T-cell (primary cell): ENCODE measurements at places on chromosomes 11 and 22. TPM values are rescaled to one million over a fixed set of nuclear protein-coding genes. Genes with fewer than 3 reads are reported as not detected.
A peak's percentile ranks its signal among the peaks of the same experiment; 100 is the strongest.

DNA sequence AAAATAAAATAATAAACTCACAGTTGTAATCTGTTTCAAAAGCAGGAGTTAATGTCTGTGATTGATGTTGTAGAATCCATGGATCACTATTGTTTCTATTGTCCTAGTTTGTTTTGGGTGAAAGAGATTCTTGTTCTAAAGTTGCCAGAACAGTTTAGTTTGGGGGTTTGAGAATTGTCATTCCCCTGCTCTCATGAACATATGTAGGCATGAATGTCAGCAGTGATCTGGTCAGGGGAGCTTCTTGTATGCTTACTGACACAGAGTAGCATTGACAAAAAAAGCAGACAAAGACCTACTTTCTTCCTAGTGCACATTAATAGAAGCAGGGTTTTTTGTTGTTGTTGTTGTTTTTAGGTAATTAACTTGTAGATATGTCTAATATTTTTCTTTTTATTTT lies 38.6 kb downstream of the ARHGAP1 start:
- DNase-seq: no peak

The PLAAT3 gene
- 4.3 TPM for total RNA-seq

- no peak for DNase-seq
Measured at GRCh38 chr11:30501744-30502143, 84.4 kb downstream of the MPPED2 start.

GRCh38 chr11:59426361-59427067 lies at the start of gene OR5A2:
Gene OR5A2, minus strand, starts transcription at chr11:59426413. Its CDS starts 3,460 bp downstream, at chr11:59422953.
- no peak for DNase-seq

The IRAG1 gene
- not detected for total RNA-seq

DNA sequence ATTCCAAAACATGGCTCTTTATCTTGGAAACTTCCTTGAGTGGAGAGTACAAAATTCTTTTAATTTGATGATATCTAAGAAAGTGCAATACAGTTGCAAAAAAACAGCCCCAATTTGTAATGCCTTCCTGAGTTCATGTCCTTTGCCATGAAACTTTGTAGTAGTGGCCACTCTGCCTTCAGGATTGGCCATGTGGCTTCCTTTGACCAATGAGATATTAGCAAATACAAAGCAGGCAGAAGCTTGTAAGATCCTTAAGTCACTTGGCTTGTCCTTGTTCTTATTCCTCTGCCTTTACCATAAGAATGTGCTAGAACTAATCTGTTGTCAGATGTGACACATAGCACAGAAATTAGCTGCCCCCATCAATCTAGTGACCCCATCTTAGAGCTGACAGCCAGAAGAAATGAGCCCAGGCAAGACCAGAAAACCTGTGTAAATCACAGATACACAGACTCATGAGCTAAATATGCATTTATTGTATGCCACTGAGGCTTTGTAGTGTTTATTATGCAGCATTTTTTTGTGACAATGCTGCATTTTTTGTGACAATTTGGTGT lies 29.8 kb upstream of the BLID start:
- DNase-seq: no peak

DNA sequence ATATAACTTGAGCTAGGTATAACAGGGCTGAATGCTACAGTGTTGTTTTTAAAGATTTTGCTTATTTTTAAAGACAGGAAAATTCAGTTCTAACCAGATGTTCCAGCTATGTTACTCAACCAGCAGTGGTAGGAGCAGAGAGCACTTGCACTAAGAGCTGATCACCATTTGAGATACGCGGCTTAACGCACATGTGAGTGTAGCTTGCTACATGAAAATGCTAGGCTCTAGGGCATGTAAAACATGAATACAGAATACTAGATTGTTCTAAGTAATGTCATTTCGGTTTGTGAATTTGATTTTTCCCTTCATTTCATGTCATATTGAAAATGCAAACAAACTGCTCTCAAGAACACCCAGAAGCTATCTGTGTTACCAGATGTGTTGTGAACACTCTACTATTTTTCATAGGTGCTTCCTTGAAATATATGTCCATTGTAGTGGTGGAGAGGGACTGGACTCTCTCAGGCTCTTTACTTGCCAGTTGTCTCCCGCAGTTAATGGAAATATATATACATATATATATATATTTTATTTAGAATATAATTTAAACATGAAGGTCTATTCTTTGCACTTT lies 10.8 kb upstream of the TECTA start:
- DNase-seq: no peak

GRCh38 chr22:48666620-48667019 lies 1161.1 kb downstream of the BRD1 start:
- no peak for DNase-seq

DNA sequence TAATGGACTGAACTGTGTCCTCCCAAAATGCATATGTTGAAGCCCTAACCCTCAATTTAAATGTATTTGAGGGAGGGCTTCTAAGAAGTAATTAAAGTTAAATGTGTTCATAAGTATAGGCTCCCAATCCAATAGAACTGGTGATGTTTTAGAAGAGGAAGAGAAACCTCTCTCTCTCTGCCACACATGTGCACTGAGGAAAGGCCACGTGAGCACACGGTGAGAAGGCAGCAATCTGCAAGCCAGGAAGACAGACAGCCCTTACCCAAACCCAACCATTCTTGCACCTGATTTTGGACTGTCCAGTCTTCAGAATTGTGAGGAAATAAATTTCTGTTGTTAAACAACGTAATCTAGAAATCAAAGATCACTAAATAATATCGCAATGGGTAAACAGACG lies 501.5 kb upstream of the ARHGAP42 start:
- no peak for DNase-seq

The TEX12 gene
- total RNA-seq: 0.70 TPM

GRCh38 chr11:16318320-16318719 lies 38.0 kb downstream of the SOX6 start:
- no peak for DNase-seq

- peak; percentile 60 for DNase-seq
Measured at GRCh38 chr22:45671783-45672563, at the start of gene ATXN10. Gene ATXN10, plus strand, starts transcription at chr22:45671834. Its CDS starts 230 bp downstream, at chr22:45672064.
